ENCODE measurements at places on chromosomes 7 and 10. TPM values are rescaled to one million over a fixed set of nuclear protein-coding genes. Genes with fewer than 3 reads are reported as not detected.

Gene PHTF2
- 21.6 TPM for total RNA-seq

Gene AKR1C1
- 0.21 TPM for total RNA-seq

GRCh38 chr7:938546-939185 lies 15.8 kb downstream of the ADAP1 start:
- H3K27me3 ChIP-seq = no peaks in the 10 kb centered on the region
- no peak overlapping the region for H3K27ac ChIP-seq
- peaks cover 31% of the 10 kb centered on the region for H3K4me1 ChIP-seq
- no peak for DNase-seq
- H3K4me3 ChIP-seq = no peak overlapping the region

GRCh38 chr7:27661811-27662489 lies 733 bp downstream of the HIBADH start:
- peak overlapping the region; percentile 77 for H3K27ac ChIP-seq

DNA sequence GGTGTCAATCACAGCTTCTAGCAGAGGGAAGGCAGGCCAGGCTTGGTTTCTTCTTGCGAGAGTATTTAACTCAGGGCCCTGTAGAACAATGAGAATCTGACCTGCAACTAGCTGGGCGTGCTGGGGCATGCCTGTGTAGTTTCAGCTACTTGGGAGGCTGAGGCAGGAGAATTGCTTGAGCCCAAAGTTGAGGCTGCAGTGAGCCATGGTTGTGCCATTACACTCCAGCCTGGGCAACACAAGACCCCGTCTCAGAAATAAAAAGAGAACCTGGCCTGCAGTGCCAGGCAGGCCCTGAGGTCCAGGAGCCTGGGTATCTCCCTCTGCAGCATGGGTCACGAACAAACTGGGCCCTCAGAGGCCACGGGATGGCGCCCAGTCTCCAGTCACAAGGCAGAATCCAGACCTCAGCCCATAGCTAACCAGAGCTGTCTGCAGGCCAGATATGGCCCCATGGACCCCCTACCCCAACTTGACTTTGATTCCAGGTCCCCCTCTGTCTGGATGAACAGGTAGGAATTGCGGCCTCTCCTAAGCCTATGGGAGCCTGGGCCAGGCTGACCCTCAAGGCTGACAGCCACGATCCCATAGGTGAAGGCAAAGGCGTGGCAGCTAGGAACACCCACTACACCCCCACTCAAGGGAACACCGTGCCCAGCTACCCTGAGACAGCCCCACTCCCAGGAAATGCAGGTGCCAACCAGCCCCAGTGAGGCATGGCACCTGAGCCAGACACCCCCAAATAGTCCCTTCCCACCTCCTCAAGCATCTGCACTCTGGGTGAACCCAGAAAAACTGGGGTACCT lies 102.7 kb upstream of the TNRC18 start:
- peaks cover 39% of the 10 kb centered on the region for H3K27me3 ChIP-seq
- DNase-seq = no peak
- H3K36me3 ChIP-seq = peaks cover 59% of the 10 kb centered on the region
- peak overlapping the region; percentile 98 for H3K4me3 ChIP-seq

GRCh38 chr7:128940494-128941322 lies 3.0 kb downstream of the IRF5 start:
- peaks cover 1% of the 10 kb centered on the region for H3K36me3 ChIP-seq
- DNase-seq = no peak

DNA sequence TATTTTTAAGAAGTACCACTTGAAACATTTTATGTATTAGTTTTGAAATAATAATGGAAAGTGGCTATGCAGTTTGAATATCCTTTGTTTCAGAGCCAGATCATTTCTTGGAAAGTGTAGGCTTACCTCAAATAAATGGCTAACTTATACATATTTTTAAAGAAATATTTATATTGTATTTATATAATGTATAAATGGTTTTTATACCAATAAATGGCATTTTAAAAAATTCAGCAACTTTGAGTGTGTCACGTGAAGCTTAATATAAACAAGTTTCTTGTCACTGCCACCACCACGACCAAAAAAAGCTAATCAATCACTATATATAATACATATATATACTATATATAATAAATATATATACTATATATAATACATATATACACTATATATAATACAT lies 4.8 kb downstream of the IL6 start:
- H3K4me1 ChIP-seq = peaks cover 21% of the 10 kb centered on the region
- no peak overlapping the region for H3K27ac ChIP-seq
- peaks cover 72% of the 10 kb centered on the region for H3K27me3 ChIP-seq
- H3K36me3 ChIP-seq = no peaks in the 10 kb centered on the region
- no peak for DNase-seq

- H3K27me3 ChIP-seq = no peaks in the 10 kb centered on the region
- no peak overlapping the region for H3K4me3 ChIP-seq
- H3K27ac ChIP-seq = peak overlapping the region; percentile 32
- no peak for DNase-seq
- peaks cover 63% of the 10 kb centered on the region for H3K36me3 ChIP-seq
These were observed 11.1 kb downstream of the LRRN3 start for GRCh38 chr7:111101856-111102646.

- no peak for DNase-seq
- peaks cover 29% of the 10 kb centered on the region for H3K36me3 ChIP-seq
- no peaks in the 10 kb centered on the region for H3K27me3 ChIP-seq
- H3K4me3 ChIP-seq = no peak overlapping the region
- H3K27ac ChIP-seq = no peak overlapping the region
These were observed 19.2 kb upstream of the PLEKHS1 start for GRCh38 chr10:113732160-113732881.

DNA sequence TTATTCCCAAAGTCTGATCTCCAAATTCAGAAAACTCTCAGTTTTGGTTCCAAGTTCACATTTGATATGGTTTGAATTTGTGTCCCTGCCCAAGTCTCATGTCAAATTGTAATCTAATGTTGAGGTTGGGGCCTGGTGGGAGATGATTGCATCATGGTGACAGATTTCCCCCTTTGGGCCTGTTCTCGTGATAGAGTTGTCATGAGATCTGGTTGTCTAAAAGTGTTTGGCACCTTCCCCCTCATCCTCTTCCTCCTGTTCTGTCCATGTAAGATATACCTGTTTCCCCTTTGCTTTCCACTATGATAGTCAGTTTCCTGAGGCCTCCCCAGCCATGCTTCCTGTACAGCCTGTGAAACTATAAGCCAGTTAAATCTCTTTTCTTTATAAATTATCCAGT lies 138.6 kb downstream of the ARL4A start:
- H3K27ac ChIP-seq = no peak overlapping the region
- H3K4me3 ChIP-seq = no peak overlapping the region
- no peaks in the 10 kb centered on the region for H3K4me1 ChIP-seq
- DNase-seq = no peak
- H3K36me3 ChIP-seq = no peaks in the 10 kb centered on the region

GRCh38 chr7:79552463-79552862 lies 99.0 kb upstream of the MAGI2 start:
- H3K36me3 ChIP-seq = no peaks in the 10 kb centered on the region
- DNase-seq = no peak
- no peak overlapping the region for H3K4me3 ChIP-seq
- no peaks in the 10 kb centered on the region for H3K27me3 ChIP-seq

- DNase-seq = no peak
- H3K27ac ChIP-seq = no peak overlapping the region
- no peak overlapping the region for H3K4me3 ChIP-seq
- H3K36me3 ChIP-seq = peaks cover 8% of the 10 kb centered on the region
- peaks cover 2% of the 10 kb centered on the region for H3K4me1 ChIP-seq
- no peaks in the 10 kb centered on the region for H3K27me3 ChIP-seq
These were observed 26.7 kb downstream of the CREB3L2 start for GRCh38 chr7:137975221-137975620.

GRCh38 chr10:70308121-70309060 lies 24.6 kb upstream of the NPFFR1 start:
- no peak for DNase-seq
- H3K4me1 ChIP-seq = no peaks in the 10 kb centered on the region
- H3K27ac ChIP-seq = no peak overlapping the region
- H3K4me3 ChIP-seq = no peak overlapping the region
- H3K27me3 ChIP-seq = no peaks in the 10 kb centered on the region
- H3K36me3 ChIP-seq = no peaks in the 10 kb centered on the region

Data from activated naive CD8-positive, alpha-beta T cell treated with anti-CD3 and anti-CD28 coated beads for 36 hours (primary cell).